ENCODE measurements at places on chromosomes 16 and 17.

DNA sequence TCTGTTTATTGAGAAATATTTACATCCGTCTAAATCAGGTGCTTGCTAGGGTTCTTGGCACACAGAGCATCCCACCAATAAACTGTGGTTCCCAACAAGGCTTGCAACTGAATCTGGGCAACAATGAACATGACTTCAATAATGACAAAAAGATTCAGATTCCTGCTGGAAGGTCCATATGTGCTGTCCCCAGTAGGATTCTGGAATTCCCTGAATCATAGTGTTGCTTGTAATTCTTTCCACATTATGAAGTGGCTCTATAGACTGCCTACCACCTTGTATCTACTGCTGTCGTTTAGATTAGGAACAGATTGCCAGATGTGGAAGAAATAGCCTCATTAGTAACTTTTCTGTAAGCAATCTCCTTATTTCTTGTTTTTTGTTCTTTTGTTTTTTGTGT is 265.9 kb downstream of the WWOX start:
- no peak for DNase-seq

GRCh38 chr17:12062249-12062648 is 41.6 kb downstream of the MAP2K4 start:
- no peak for DNase-seq

GRCh38 chr16:89572485-89573205 is 2.9 kb upstream of the CPNE7 start:
- no peak for DNase-seq

DNA sequence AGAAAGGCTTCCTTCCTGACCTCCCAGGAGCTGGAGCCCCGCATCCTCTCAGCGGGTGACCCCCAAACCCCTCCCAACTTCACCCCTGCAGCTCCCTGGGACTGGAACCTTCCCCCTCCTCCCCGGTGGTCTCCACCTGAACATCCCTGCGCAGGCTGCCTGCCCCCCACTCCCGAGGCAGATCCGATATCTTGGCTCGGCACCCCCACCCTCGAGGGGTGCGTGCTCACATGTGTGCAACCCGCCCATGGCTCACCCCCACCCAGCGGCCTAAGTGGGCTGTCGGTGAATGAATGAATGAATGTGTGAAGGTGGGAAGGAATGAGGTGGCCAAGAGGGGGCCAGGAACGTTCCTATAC is 39.7 kb downstream of the SLC7A5 start:
- no peak for DNase-seq

- DNase-seq = peak; percentile 30
Observed at GRCh38 chr16:75329943-75330342, 78.5 kb upstream of the BCAR1 start.

DNA sequence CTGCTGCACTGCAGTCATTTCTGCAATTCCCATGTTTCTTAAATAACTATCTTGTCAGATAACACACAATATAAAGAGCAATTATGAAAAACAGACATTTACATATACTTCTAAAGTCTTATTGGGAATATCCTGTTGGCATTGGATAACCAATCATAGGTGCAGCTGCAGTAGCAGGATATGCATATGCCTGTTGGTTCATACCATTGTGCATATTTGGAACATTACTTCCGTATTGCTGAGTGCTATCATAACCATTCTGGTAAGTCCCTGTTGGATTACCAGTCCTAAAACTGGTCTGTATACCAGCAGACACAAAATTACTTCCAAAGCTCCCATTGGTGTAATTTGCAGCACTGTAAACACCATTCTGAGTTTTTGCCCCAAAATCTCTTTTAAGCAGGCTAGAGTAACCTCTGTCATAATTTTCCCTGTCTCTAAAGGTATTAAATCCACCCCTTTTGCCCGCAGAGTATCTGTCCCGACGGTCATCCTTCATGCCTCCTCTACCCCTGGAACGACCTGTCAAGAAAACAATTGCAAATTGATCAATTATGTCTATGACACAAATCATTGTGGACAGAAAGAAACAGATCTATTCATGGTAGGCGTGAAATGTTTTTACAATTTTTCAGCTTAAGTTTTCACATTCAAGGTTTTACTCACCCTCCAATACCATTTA is 3.1 kb upstream of the POLG2 start:
- no peak for DNase-seq

GRCh38 chr16:12679660-12680272 is 123.9 kb downstream of the CPPED1 start:
- DNase-seq = no peak

- no peak for DNase-seq
Observed at GRCh38 chr17:33492731-33493265, 199.7 kb upstream of the ASIC2 start.

DNA sequence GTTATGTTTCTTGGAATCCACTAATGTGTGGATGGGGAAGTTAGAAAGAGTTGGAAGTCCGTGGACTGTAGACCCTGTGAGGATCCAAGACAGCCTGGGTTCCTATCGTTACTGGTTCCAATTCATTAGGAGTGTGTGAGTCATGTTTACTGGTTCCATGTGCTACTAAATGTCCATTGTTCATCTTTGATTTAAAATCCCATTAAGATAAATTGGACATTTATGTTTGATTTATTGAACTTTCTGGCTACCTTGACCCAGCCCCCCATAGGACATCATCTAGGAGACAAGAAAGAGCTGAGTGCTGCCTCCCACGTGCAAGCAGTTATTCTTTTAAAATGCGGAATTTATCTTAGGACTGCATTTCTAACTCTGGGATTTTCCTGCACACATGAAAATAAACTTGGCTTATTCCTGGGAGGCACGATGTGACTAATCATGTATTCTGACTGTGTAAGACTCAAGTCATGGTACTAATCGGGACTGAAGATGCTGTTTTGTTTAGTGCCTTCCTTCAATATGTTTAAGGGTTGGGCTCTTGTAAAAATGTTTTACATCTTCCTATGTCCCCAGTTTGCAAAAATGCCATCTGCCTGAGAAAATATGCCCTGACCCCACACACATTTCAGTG is 53.4 kb downstream of the RGS9 start:
- DNase-seq = no peak

DNA sequence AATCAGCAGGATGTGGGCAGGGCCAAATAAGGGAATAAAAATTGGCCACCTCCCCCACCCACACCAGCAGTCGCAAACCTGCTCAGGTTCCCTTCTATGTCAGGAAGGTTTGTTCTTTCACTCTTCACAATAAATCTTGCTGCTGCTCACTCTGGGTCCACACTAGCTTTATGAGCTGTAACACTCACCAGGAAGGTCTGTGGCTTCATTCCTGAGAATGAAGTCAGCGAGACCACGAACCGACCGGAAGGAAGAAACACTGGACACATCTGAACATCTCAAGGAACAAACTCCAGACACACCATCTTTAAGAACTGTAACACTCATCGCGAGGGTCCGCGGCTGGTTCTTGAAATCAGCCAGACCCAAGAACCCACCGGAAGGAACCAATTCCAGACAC is 115.5 kb upstream of the TBX2 start:
- no peak for DNase-seq

- no peak for DNase-seq
Observed at GRCh38 chr16:89373355-89374110, 116.8 kb downstream of the ANKRD11 start.

DNA sequence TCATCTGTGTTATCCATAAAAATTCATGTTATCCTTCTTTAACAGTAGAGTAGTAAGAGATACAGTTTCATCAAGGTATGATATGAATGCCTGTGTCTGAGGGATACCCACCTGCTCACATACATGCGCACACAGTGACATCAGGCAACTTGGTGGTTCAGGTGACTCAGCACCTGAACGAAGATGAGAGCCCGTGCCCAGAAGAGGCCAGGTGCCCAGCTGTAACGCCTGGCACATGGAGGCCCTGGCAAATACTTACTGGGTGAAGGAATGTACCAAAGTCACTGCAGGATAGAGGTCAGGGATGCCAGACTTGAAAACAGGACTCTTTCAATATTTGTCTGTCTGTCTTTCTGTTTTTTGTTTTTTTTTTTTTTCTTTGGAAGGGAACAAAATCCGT is 72.6 kb upstream of the LGALS9 start:
- DNase-seq = no peak

- no peak for DNase-seq
Observed at GRCh38 chr17:35433075-35433894, 985 bp upstream of the SLFN12 start.

DNA sequence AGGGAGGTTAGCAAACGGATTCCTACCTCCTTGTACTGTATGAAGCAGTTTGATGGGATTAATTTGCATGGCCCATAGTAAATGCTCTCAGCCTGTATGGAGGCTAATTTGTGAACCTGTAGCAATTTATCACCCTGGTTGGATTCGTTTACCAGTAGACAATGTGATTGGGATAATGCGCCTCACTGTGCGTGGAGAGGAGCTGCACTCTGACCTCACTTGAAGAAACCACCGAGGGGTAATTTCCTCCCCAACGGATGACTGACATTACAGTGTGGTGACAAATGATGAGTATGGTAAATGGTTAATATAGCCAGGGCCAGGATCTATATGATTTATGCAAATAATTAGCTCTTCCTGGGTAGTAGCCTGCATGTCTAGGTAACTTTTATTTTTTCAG is 479.1 kb upstream of the RBFOX1 start:
- DNase-seq = no peak

DNA sequence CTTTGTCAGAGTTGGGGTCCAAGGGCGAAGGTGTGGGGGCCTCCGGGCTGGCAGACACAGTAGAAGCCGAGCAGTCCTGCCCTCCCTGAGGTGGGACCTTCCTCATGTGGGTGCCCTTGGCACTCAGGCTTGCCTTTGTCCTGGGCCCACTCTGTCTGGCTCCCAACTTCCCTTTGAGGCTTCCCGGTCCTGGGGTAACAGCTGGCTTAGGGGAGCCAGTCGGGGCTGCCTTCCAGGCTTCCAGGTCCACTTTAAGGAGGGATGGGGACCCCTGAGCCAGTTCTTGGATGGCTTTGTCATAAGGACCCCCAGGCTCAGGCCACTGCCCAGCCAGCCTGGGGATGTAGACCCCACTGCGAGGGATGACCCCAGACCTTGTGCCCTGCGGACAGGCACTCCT is 7.8 kb downstream of the GAS2L2 start:
- no peak for DNase-seq

DNA sequence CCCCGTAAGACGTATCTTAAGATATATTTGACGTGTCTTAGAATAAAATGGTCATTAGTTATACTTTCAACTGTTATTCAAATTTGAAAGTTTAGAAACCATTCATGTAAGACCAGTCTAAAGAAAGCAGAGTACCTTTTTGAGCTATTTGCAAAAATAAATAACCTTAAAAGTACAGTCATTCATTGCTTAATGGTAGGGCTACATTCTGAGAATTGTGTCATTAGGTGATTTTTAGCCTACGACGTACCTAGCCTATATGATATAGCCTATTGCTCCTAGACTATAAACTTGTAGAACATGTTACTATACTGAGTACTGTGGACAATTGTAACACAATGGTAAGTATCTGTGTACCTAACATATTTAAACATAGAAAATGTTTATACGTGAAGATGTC is 139.2 kb downstream of the PHKB start:
- DNase-seq = no peak

Measured in NCI-H69 (cell line).